ENCODE measurements at places on chromosomes 5 and 9.

DNA sequence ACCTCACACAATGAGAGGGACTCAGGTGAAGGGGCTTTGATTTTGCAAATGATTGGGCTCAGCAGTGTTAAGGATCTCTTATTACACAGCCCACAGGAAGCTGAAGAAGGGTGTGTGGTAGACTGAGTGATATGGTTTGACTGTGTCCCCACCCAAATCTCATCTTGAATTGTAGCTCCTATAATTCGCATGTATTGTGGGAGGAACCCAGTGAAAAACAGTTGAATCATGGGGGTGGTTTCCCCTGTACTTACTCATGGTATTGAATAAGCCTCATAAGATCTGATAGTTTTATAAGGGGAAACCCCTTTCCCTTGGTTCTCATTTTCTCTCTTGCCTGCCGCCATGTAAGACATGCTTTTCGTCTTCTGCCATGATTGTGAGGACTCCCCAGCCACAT lies 132.5 kb upstream of the FBXL7 start:
- no peak for ATAC-seq

GRCh38 chr5:170896779-170897178 lies 35.0 kb downstream of the RANBP17 start:
- no peak for ATAC-seq

GRCh38 chr5:163439092-163439425 lies 1.7 kb downstream of the CCNG1 start:
- no peak for ATAC-seq

GRCh38 chr5:55694152-55694830 lies 17.8 kb downstream of the SLC38A9 start:
- ATAC-seq: no peak

DNA sequence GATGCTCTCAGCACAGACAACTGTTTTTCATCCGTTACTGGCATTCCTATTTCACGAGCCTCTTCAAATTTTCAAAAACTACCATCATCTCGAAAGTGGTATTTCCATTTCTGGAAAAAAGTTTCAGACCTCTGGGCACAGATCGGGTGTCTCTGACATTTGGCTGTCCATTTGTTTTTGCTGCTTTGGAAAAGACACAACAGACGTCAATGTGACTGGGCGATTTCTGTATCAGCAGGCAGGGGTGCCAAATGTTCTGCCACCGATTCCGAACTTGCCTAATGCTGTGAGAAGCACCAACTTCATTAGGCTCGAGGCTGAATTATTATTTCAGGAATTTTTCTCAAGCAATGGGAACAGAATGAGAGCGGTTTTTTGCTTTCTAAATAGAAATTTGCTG lies 105.6 kb downstream of the ARSB start:
- no peak for ATAC-seq

DNA sequence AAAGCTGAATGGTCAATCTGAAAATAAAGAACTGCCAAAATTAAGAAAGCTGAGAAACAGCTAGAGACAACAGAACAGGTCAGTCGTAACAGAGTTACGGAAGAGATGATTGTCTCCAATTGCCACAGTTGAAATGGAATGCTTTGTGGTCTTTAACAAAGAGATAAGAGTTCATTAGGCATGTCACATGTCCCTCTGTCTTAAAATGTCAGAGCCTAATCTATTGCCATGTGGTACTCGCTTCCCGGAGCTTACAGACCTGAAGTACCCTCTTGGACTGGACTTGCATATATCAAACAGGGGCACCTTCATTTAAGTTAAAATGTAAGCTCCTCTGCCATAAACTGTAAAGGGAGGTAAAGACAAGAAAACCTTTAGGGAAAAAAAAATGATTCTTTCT lies 19.7 kb downstream of the TTC39B start:
- ATAC-seq: no peak

GRCh38 chr5:93330506-93330905 lies 250.5 kb downstream of the NR2F1-AS1 start:
- ATAC-seq: no peak

GRCh38 chr5:135008556-135008955 lies 25.5 kb downstream of the PITX1 start:
- ATAC-seq: no peak

- ATAC-seq: no peak
These were observed 56.2 kb upstream of the ZSWIM6 start for GRCh38 chr5:61275841-61276240.

GRCh38 chr9:102974530-102974929 lies 20.6 kb upstream of the CYLC2 start:
- ATAC-seq: no peak

- no peak for ATAC-seq
These were observed 18.4 kb upstream of the TTC1 start for GRCh38 chr5:159990506-159990905.

- ATAC-seq: no peak
These were observed 10.3 kb upstream of the DOCK2 start for GRCh38 chr5:169626779-169627178.

- ATAC-seq: no peak
These were observed 372.3 kb upstream of the CDH18 start for GRCh38 chr5:20360263-20360662.

Measured in stimulated activated memory B cell treated with anti-CD40 and anti-IgM and Interleukin-4, amounts not matched to agents 10 μg/mL and 1 μg/mL and 100 μg/mL, for 72 hours (primary cell).